Stimulated activated CD8-positive, alpha-beta memory T cell treated with anti-CD3 and anti-CD28 coated beads, Interleukin-7, amount 100 ng/mL, for 1 hour (primary cell): ENCODE measurements at places on chromosomes 7 and 10.

GRCh38 chr7:137916564-137916963 is 69.8 kb upstream of the DGKI start:
- DNase-seq, result no peak

DNA sequence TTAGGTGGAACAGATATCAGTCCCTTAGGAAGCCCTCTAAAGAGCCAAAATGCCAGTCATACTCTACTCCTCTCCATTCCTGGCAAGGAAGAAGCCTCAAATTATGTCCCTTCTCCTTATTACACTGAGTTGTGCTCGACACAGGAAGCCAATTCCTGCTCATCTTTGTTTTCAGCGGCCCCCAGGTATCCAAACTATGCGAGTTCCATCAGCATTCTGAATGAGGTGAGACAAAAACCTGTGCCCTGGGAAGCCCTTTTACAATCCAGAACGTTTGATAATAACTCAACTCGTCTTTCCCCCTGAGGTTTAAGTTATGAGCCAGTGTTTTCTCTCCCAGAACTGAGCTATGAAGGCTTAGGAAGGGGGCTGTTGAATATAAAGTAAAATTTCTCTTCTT is 580.5 kb downstream of the NXPH1 start:
- no peak for DNase-seq

DNA sequence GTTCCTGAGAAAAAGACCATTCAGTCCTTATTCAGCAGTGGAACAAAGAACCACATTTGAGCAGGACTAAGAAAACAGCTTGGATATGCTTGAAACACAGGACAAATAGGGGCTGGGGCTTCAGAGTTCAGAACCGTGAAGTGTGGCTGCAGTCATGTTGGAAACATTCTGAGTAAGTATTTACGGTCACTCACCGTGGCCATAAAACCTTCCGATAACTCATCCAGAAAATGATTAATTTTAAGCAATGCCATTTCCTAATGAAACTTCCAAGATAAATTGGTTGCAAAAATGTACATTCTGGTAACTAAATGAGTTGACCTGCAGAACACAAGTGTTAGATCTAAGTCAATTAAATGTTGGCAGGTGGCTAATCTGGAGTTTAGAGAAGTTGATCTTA is 279.2 kb downstream of the CXCL12 start:
- no peak for DNase-seq

GRCh38 chr7:7565018-7565680 is 1.5 kb upstream of the MIOS start:
- no peak for DNase-seq

DNA sequence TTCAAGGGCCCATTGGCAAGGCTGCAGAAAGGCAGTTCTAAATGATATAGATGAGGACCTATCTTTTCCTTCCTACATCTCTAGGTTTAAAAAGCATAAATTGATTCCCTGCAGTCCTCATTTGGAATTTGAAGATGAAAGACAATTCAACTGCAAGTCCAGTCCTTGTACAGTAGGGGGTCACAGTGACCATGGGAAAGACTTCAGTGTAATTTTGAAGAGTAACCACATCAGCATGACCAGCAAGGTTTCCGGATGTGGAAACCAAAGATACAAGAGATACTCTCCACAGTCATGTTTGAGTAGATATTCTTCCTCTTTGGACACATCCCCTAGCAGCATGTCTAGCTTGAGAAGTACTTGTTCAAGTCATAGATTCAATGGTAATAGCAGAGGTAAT is 539.3 kb upstream of the TEX47 start:
- no peak for DNase-seq

- peak; percentile 18 for DNase-seq
These were observed 14.4 kb downstream of the ALKBH4 start for GRCh38 chr7:102450242-102450641.

GRCh38 chr7:127900732-127901685 is 130.2 kb downstream of the LRRC4 start:
- DNase-seq, result no peak

DNA sequence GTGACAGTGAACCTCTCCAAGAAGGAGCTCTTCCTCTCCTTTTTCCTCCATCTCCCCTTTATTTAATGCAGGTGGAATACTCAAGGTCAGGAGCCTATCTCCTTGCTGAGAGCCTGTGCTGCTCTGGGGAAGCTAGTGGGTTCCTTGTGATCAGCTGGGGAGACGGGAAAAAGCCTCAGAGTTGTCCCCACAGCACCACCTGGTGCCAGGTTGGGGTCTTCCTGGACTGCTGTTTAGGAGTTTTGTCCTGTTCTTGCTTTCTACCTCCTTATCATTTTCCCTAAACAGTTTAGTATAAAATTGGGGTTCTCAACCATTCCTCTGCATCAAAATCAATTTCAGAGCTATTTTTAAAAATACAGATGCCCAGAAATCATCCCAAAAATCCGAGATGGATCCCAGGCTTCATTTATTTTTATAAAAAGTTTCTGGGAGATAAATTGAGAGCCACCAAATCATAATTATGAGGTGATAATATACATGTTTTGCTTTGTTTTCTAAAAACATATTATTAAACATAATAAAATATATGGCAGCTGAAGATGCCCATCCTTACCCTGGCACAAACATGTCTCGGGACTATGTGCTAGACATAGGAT is 44.3 kb downstream of the MACC1 start:
- no peak for DNase-seq
